ENCODE measurements at places on chromosomes 11 and 22.

GRCh38 chr22:39685336-39686177, 115.0 kb downstream of the CACNA1I start:
- DNase-seq: no peak

DNA sequence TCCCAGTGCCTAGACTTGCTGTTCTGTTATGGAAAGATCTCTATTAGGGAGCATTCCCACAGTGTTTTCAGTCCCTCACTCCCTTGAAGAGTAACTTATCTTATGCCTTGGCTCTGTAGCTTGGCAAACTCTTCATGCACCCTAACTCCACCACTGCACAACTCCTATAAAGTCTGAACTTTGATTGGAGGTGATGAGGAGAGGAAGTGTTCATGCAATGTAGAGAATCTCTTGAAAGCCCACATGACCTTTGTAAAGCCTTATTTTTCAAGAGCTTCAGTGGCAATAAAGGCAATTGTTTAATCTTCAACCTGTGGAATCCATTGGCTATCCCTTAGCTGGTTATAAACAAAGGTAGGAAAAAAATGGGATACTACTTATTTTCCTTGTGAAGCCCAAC, 176.2 kb downstream of the ETS1 start:
- DNase-seq: no peak

GRCh38 chr11:69941546-69942332, 122.5 kb upstream of the FGF3 start:
- DNase-seq: no peak

- DNase-seq: no peak
Measured at GRCh38 chr11:2891326-2892214, 6.0 kb upstream of the CDKN1C start.

- no peak for DNase-seq
Measured at GRCh38 chr22:35749808-35750207, 32.1 kb downstream of the APOL5 start.

- DNase-seq: no peak
Measured at GRCh38 chr11:62669420-62670161, 1.9 kb upstream of the UQCC3 start.

- DNase-seq: no peak
Measured at GRCh38 chr11:58941838-58942237, 2.5 kb downstream of the GLYATL1 start.

GRCh38 chr22:32354360-32355351, 3.0 kb upstream of the RFPL3 start:
- no peak for DNase-seq

DNA sequence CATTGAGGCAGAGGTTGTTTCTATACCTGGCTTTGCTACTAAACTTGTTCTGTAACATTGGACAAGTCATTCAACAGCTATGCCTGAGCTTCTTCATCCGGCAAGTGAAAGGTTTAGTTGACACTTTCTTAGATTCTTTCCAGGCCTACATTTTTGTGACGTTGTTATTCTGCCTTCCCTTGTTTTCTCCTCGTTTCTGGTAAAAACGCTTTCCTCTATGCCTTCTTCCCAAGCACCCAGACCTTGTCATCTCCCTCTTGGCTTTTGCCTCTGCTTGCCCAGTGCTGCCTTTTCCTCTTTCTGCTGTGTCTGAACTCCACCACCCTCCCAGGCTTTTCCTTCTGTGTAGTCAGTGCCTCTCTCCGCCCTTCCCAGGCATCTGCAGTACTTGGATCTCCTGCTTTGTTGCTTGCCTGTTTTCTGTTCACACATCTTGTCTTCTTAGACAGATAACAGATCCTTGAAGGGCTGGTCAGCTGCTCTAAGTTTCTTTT, 1.4 kb upstream of the AMOTL1 start:
- DNase-seq: no peak

- no peak for DNase-seq
Measured at GRCh38 chr11:13128354-13128753, 119.2 kb downstream of the RASSF10 start.
